Thyroid gland (tissue), 4 donors: ENCODE measurements at places on chromosomes 5 and 9. TPM values are rescaled to one million over a fixed set of nuclear protein-coding genes. Genes with fewer than 3 reads are reported as not detected.
A peak's percentile ranks its signal among the peaks of the same experiment; 100 is the strongest.

DNA sequence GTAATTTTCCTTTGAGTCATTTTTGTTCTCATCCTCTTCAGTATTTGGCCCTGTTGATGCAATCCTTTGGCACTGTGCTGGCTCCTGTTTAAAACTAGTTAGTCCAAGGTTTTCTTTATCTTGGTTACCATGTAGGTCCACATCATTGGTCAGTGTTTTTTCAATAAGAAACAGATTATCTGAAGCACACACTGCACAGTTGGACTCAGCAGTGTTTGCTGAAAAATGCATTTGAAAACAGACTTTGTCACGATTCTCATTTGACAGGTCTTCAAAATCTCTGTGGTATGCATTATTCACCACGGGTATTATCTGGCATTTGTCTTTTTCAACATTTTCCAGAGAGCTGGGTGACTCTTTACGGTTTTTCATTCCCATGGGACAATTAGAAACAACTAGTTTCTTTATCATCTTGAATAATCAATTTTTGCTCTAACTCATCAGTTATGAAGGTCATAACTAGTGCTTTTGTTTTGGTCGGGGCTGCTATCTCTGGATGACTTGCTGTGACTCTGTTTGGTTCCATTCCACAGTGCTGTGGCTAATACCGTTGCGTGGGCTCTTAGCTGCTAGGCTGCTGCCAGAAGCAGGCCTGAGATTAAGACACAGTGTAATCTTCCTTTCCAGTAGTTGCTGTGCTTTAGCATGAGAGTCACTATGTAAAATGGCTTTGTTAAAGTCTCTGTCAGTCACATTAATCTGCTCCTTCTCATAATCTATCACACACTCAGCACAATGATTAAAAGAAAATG lies 36.2 kb downstream of the NUDT12 start:
- no peak for DNase-seq

DNA sequence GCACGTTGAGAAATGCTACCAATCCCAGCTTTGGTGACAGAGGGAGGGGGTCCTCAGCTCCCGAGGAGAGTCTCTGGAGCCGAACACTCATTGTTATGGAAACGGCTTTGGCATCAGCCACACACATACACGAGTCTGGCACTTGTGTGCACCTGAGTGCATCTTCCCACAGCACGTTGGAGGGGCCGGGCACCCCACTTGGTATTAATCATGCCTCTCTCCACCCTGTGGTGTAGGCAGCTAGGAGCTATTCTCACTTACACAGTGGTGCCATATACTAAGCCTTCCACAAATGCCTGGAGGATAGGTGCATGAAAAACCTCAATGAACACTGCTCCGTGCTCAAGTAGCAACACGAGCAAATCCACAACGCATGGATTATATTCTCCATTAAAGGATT lies 133.9 kb upstream of the PANK3 start:
- peak; percentile 39 for DNase-seq

The ECSCR gene
- 27.8 TPM for total RNA-seq

The ZFP37 gene
- 5.8 TPM for total RNA-seq

The REXO4 gene
- total RNA-seq: 16.0 TPM
